T-helper 2 cell (primary cell): ENCODE measurements at places on chromosomes 11 and 22.

DNA sequence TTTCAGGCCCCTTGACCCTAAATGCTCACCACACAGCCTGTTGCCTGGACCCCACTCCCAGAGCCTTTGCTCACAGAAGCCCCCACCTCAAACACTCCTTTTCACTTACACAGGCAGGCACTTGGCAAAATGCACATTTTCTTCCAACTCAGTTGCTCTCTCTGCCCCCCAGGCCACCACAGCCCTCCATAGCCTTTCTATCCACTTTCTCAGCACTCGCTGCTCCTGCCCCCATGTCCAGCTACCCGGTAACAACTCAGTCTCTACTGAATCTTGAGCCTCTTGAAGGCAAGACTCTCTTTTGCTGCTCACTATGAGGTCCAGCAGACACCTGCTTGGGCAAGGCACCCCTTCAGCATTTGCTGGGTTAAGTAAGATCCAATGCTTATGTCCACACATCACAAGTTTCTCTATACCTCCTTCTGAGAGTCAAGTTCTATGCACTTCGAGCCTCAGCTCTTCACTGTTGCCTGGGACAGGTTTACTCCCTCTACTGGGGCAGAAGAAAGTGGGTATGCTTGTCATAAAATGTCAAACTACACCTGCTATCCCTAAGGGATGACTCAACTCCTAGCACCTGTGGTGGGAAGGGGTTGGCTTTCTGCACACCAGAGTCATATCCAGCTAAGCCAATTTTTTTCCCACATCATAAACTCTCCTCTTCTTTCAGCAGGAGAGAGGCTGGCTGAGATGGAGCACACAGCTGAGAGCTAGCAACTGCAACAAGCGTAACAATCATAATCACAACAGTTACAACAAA, 36.9 kb downstream of the MORC2 start:
- no peak for DNase-seq

- no peak for DNase-seq
Observed at GRCh38 chr22:19879992-19880785, 25.5 kb upstream of the GNB1L start.

GRCh38 chr11:30504468-30504867, 81.7 kb downstream of the MPPED2 start:
- DNase-seq, result no peak

GRCh38 chr11:19428206-19429002, 187.7 kb upstream of the E2F8 start:
- no peak for DNase-seq

GRCh38 chr11:122778148-122778547, 60.2 kb upstream of the CRTAM start:
- DNase-seq, result no peak

- DNase-seq, result peak; percentile 63
Observed at GRCh38 chr11:76799066-76799804, 16.1 kb downstream of the TSKU start.

DNA sequence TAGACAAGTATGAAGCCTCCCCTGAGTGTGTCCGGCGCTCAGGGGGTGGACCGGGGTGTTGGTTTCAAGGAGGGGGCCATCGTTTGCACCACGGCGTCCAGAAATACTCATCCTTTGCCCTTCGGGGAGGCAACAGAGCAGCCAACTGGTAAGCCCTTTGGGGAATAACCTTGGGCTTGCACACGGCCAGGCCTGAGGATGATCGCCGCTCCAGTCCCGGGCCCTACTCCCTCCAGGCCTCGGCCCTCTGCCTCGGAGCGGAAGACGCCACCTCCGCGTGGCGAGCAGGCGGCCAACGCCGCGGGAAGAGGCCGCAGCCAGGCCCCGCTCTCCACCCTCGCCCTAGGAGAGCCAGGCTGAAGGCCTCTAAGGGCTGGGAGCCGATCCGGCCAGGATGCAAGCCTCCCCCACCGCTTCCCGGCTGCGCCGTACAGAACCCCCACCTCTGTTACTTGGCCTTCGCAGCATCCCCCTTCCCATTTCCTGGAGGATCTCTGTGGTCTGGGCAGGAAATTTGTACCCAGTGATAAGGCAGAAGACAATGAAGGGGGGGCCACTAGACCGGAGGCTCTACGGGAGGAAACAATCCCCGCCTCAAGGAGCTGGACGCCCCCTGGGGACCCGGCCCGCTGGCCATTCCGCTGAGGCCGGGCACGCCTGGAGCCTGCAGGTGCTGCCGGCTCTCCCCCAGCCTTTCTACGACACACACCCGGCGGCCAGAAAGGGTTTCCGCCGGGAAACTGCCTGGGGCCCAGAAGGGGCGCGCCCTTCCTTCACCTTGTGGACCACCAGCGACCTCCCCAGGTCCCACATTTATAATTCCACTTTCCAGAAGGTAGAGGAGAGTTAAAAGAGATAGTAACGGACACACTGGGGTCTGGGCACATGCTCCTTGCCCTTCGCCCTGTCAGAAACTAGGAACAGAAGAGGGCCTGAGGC, 2.6 kb downstream of the ESAM start:
- DNase-seq, result no peak

- DNase-seq, result no peak
Observed at GRCh38 chr22:19767427-19768341, 7.1 kb downstream of the TBX1 start.

DNA sequence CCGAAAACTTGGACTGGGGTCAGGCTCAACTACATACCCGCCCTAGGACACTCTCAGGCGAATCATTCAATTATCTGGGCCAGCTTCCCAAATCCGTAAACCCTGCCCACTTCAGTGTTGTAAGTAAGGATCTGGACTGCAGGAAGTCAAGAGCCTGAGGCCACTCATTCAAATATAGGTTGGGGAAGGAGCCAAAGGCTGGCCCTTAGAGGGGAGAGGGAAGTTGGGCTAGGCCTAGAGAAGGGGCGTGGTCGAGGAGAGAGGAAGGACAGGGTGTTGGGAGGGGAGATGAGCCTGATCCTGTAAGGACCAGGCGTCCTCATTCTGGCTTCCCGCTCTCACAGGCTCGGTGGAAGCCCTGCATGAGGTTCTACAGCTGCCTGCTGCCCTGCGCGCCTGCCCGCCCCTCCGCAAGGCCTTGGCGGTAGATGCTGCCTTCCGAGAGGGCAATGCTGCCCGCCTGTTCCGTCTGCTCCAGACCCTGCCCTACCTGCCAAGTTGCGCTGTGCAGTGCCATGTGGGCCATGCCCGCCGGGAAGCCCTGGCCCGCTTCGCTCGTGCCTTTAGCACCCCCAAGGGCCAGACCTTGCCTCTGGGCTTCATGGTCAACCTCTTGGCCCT, 3.0 kb downstream of the SAC3D1 start:
- no peak for DNase-seq

GRCh38 chr11:85735876-85736460, 50.0 kb upstream of the CCDC89 start:
- DNase-seq, result no peak

GRCh38 chr11:24516638-24517037, 19.8 kb downstream of the LUZP2 start:
- DNase-seq, result no peak

DNA sequence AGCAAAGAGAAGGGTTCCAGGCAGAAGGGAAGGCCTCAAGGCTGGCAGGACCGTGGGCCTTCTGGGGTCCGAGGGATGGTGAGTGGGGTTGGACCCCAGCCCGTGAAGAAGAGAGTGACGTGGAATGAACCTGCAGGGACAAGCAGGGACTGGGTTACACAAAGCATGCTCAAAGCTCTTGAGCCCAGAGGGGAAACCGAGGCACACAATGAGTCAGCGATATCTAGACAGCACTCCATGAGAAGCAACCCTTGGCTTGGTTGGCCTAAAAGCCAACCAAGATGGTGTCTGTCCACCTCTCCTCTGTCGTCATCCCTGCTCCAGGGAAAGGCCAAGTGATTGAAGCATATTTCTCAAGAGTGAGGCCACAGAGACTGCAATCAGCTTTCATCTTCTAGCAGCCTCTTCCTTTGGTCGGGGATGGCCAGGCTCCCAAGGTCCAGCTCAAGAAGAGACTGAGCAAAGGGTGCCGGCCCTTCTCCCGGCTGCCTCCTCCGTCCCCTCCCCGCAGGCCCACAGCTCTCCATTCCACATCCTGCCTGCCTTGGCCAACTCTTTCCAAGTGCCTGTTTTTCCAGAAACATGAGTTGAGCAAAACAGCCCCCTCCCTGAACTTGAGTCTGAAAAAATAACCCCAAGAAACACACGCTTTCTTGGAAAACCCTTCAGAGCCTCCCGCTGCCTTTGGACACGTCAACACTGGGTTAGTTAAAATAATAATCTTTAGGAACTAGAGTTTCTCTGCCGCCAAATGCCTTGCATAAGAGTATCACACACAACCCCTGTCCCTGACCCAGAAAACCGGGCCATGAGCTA, 556.6 kb downstream of the MIAT start:
- DNase-seq, result no peak

GRCh38 chr22:42160251-42160650, 29.6 kb upstream of the CYP2D6 start:
- DNase-seq, result no peak

DNA sequence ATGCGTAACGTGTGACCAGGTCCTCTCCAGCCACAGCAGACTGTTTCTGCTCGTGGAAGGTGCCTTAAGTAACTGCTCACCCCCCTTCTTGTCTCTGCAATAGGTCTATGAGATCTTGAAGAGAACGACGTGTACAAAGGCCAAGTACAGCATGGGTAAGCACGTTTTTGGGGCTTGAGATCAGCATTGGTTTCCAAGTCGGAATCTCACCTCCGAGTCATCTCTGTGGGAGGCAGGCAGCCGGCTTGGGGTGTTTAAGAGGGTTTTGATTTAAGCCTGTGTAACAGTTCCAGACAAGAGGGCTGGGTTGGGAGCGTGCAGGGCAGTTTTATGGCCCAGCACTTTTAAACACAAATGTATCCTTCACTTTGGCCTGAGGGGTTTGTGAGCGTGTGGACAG, 30.1 kb downstream of the ANO1 start:
- DNase-seq, result no peak

DNA sequence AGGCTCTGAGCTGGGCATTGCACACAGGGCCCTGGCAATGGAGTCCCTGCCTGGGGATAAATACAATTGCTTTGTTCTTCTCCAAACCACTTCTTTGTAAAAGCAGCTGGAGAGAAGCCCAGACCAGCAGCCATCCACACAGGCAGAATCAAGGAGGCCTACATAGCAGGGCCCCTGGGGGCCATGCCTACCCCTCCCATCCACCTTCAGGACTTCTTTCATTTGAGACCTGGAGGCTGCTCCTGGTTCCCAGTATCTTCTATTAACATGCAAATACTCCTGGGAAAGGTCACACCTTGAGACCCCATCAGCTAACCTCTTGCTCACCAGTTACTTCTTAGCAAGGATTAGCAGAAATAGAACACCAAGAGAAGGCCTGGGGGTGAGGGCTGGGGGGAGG, 511.1 kb downstream of the SOX6 start:
- DNase-seq, result no peak

DNA sequence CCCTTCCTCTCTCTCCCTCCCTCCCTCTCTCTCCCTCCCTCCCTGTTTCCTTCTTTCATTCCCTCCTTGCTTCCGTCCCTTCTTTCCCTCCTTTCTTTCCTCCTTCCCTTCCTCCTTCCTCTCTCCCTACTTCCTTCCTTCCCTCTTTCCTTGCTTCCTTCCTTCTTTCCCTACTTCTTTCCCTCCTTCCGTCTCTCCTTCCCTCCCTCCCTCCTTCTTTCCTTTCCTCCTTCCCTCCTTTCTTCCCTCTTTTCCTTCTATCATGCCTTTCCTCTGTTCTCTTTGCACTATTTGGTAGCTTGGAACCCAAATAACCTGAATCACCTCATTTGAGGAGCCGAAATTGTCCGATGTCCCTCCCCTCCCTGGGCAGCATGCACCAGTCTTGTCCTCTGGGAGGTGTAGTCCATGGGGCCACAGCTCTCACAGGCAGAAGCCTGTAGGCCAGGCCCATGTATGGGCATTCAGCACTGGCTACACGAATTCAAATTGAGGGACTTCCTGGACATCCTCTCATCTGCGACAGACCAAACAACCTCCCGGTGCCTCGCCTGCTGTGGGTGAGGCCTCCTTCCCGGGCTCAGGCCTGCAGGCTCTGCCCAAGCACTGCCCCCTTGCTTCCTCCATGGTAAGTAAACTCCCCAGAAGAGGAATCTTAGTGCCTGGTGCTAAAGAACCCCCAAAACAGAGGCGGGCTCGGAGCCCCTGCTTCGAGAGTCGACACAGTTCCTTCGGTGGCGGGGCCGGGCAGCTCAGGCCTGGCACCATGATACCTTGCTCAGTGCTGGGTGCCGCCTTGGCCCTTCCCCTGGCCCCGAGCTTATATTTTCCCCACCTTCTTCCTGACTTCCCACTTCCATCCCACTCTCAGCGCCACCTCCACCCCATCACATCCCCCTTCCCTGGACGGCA, 454.1 kb upstream of the CADM1 start:
- DNase-seq, result no peak

DNA sequence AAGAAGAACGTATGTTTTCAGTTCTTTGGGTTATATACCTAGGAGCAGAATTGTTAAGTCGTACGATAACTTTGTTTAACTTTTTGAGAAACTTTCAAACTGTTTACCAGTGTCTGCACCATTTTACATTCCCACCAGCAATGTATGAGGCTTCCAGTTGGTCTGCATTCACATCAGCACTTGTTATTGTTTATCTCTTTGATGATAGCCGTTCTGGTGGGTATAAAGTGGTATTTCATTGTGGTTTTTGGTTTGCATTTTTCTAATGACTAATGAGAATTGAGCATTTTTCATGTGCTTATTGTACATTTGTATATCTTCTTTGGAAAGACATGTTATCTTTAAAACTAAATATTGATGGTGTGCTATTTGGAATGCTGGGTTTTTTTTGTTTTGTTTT, 59.8 kb downstream of the KDM2A start:
- DNase-seq, result no peak

GRCh38 chr11:130162733-130163132, 3.2 kb downstream of the ST14 start:
- no peak for DNase-seq

- no peak for DNase-seq
Observed at GRCh38 chr22:40332319-40332781, 13.9 kb upstream of the ADSL start.

GRCh38 chr22:31753005-31753633, 700 bp upstream of the DEPDC5 start:
- no peak for DNase-seq
